ENCODE measurements at places on chromosomes 6 and 20.

GRCh38 chr6:43318011-43318410 lies 9.4 kb upstream of the CRIP3 start:
- no peak for DNase-seq

DNA sequence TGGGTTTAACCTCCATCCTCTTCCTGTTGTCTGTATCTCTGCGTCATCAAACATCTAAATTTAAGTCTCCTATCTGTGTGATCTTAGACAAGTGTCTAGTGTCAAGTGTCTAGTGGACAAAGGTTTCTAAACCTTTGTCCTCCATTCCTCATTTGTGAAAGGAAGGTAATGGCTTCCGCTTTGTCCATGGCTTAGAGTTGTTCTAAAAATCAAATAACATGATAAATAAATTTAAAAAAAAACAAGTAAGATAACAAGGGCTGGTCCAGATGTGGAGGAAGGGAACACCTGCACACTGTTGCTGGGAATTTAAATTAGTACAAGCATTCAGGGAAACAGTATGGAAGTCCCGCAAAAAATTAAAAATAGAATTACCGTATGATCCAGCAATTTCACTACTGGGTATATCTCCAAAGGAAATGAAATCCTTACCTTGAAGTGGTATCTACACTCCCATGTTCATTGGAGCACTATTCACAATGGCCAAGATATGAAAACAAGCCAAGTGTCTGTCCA lies 17.6 kb upstream of the SERPINB1 start:
- DNase-seq, result no peak

DNA sequence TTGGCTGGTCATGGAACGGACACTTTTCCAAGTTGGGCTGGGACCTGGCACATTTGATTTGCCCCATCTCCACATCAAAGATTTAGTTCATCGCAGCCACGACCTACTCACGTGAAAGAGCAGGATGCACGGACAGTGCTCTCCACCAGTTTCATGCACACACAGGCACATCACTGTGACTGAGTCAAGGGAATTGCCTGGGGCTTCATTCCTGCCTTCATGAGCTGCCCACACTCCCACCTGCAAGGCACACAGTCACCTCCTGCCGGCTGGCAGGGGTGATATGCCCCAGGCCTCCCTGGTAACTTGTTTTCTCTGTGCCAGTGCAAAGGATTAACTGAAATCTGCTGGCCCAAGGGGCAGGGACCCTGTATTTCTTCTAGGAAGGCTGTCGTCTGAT lies 23.3 kb upstream of the CST1 start:
- DNase-seq, result no peak

DNA sequence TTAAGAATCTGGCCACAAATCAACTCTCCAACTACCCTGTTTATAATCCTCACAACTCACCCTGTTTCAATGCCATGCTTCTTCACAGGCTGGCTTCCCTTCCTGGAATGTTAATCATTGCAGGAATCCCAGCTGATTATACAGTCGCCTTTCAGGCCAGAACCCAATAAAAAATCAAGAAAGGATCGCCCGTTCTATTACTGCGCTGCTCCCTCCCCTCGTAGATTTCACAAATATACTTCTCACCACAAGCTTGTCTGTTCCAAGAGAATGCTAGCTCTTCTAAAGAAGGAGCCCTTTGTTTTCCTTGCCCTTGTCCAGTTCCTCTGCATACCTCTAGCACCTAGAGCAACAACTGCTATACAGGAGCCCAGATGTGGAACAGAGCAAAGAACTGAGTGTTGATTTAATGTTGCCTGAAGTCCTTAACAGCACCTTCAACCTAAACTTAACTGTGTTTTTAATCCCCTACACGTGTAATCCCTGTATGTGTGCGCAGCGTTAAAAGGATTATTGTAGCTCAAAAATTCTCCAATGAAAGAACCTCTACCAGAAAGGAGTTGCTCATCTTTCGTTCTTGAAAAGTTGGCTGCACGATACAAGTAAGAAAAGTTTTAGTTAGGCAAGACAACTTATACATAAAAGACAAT lies 988 bp downstream of the ECHDC1 start:
- DNase-seq, result peak; percentile 91

GRCh38 chr20:8421981-8422380 lies 289.9 kb downstream of the PLCB1 start:
- DNase-seq, result no peak

GRCh38 chr6:46781478-46782378 lies 11.5 kb upstream of the MEP1A start:
- DNase-seq, result peak; percentile 86

- no peak for DNase-seq
Measured at GRCh38 chr6:156844089-156844488, 66.9 kb downstream of the ARID1B start.

DNA sequence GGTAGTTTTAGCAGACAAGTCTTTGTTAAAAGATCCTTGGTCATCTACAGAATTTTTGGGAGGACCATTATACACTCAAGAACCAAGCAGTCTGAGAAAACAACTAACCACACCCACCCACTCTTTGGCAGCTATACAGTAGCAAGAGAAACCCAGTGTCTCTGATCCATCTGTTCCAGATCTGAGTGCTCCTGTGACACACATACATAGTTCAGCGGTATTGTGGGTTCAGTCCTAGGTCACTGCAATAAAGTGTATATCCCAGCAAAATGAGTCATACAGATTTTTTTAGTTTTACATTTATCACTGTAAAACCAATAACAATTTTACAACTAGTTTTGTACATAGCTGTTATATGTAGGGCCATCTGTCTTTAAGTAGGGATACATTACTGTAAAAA lies 47.4 kb upstream of the PAK5 start:
- DNase-seq, result no peak

DNA sequence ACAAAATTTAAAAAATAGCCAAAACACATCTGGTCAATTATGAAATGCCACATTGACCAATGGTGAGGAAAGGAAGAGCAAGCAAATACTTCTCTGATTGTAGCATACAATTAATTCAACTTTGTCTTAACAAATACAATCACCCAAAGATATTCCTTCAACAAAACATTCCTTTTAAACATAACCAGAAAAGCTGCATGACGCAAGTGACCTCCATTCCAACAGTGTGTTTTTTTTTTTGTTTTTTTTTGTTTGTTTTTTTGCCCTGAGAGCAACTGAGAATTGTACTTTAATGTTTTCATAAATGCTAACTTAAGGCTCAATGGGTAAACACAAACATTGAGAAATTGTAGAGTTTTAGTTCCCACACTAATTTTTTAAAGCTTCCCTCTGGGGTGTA lies 184.4 kb downstream of the PTPRK start:
- DNase-seq, result no peak

DNA sequence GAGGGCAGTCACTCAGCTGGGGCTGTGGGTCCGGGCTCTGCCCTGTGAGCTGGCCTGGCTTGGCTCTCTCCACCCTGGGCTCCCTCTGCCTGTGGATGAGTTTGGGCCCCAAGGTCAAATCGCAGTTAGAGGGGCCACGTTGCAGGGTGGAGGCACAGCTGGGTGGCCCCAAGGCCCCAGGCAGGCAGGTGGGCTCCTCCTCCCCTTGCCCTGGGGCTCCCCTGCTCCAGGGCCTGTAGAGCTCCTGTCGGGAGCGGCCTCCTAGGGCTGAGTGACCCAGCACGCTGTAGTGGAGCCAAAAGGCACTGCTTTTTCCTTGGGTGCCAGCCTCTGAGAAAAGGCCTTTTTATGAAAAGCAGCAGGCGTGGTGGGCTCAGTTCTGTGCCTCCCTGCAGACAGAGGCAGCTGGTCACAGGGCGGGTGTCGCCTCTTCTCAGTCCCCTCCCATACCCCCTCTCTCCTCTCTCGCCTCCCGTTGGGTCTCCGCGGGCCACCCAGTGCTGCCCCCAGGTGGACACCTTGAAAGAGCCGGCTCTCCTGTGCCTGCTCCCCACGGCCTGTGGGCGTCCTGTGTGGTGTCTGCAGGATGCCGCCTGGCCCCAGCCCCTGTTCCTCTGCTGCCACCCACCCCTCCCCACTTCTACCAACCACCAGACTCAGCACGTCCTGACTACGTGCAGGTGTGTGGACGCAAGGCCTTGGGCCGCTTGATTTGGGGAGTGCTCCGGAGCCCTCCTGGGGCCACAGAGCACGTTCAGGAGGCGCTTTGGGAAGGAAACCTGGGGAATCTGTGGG lies 13.2 kb downstream of the SS18L1 start:
- DNase-seq, result peak; percentile 84

DNA sequence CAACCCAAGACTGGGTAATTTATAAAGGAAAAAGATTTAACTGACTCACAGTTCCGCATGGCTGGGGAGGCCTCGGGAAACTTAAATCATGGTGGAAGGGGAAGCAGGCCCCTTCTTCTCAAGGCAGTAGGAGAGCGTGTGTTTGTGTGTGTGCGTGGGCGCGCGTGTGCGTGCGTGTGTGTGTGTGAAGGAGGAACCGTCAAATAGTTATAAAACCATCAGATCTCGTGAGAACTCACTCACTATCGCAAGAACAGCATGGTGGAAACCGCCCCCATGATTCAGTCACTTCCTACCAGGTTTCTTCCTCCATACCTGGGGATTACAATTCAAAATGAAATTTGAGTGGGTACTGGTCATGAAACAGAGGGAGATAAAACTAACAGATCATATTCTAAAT lies 220.1 kb upstream of the EYS start:
- no peak for DNase-seq

DNA sequence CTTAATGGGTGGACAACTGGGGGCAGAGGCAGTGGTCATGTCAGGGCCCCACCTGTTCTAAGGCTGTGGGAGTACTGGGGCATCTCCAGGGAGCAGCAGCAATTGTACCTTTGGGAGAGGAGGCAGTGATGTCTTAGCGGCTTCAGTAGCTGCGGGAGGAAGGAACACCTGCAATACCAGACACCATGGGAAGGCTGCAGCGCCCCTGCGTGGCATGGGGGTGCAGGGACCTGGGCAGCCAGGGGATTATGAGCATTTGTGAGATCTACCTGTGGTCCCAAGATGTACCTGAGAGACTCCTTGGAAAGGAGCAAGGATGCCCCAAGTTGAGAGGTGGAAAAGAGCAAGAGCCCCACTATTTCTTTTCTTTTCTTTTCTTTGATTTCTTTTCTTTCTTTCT lies 112.1 kb upstream of the GPR6 start:
- peak; percentile 52 for DNase-seq

Measured in NCI-H82 (cell line).